CD4-positive, alpha-beta T cell treated with Interleukin-4 for 1 hour (primary cell): ENCODE measurements at places on chromosomes 16 and 17.

- DNase-seq: no peak
These were observed 5.8 kb upstream of the ALDH3A1 start for GRCh38 chr17:19753661-19754463.

GRCh38 chr17:70905796-70906195 lies 736.5 kb downstream of the KCNJ2 start:
- no peak for DNase-seq

DNA sequence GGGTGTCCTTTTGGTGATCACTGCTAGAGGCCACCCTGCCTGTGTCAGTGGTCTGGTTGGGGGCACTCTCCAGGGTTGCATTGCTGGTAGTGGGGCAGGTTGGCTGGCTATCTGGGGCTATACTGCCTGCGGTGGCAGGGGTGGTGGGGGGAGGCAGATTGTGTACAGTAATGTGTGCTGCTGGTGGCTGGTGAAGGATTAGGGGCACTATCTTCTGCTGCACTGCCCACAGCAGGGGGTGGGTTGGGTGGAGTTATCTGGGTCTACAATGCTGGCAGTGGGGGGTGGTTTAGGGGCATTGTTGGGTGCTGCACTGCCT lies 204.0 kb upstream of the WSB1 start:
- no peak for DNase-seq

DNA sequence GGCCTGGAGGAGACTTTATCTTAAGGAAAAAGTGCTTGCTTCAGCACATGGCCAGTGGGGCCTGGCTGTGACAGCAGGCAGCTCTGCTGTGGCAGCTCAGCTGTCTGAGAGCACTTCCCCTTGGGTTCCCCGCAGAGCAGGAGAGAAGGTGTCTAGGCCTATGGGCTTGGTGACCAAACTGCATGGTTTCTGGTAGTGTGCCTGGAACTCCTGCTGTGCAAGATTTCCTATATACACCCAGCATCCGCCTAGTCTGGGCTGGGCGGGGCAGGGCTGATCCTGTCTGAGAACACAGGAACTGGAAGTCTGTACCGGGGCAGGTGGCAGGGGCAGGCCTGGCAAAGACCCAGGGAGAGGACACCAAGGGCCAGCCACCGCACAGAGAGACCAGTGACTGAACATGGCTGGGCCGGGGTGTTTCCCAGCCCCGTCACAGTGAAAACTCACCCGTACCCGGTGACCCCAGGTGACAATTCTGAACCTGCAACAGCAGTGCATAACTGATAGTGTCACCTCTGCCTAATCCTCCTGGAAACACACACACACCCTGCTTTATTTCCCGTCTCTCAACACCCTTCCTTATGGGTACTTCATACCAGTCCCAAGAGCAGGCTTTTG lies 39.3 kb downstream of the CHD9 start:
- DNase-seq: peak; percentile 23

DNA sequence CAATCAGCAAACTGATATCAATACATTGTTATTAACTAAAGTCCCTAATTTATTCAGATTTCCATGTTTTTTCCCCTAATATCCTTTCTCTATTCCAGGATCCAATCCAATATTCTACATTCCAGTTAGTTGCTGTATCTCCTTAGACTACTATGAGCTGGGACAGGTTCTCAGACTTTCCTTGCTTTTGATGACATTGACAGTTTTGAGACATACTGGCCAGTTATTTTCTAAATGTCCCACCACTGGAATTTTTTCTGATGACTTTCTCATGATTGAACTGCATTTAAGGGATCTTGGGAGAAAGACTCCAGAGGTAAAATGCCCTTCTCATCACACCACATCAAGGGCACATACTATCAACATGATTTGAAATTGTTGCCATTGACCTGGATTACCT lies 177.1 kb upstream of the MAF start:
- no peak for DNase-seq
